SJCRH30 (cell line): ENCODE measurements at places on chromosomes 2 and 18.
A peak's percentile ranks its signal among the peaks of the same experiment; 100 is the strongest.

DNA sequence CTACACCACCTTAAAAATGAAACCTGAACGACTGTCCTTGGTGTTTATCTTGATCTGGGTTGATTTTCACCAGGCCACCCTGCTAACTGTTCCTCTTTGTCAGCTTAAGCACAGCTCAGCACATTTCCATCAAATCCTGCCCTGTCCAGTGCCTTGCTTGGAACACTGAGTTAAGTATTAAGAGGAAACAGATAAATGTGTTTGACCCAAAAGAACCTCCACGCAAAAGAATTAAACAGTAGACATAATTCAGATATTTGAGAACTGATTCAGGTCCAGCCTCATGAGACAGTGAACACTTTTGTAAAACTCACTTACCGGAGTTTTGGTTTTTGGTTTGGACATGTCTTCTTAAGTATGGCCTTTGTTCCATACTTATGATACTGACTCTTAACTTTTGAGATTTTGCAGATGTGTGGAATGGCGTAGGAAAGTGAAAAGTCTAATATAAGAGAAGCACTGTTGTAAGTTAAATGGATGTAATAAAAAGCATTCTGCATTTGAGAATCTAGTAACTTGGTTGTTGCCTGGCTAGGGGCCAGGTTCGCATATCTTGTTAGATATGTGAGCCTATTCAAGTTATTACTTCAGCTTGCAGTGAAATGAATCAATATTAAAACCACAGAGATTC lies 88.9 kb upstream of the SERPINE2 start:
- DNase-seq = no peak

GRCh38 chr2:119455066-119455718 lies 23.5 kb downstream of the TMEM37 start:
- DNase-seq = no peak

- no peak for DNase-seq
Measured at GRCh38 chr2:172297950-172298349, 129.4 kb upstream of the ITGA6 start.

DNA sequence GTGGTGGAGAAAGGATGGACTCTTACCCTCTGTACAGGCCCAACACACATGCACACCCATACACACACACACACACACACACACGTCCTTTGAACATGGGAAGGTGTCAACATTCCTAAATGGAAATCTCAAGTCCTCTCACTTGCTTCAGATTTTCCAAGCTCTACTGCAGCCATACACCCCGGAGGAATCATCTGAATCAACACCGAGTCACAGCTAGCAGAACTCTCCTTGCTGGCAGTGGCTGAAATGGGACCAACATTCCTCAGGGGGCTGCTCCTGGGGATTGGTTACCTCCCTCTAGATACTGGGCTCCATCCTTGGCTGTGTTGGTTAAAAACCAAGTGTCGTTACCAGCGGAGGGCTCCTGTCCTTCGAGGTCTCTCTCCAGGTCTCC lies 112.7 kb downstream of the BCL11A start:
- DNase-seq = no peak

- DNase-seq = peak; percentile 87
Measured at GRCh38 chr2:226649871-226650660, 149.6 kb downstream of the IRS1 start.

GRCh38 chr2:95301876-95302641 lies 4.9 kb downstream of the KCNIP3 start:
- no peak for DNase-seq

GRCh38 chr2:160493227-160494028 lies at the start of gene RBMS1:
Gene RBMS1, minus strand, starts transcription at chr2:160493807. Its CDS starts 444 bp downstream, at chr2:160493363.
- DNase-seq = peak; percentile 61

DNA sequence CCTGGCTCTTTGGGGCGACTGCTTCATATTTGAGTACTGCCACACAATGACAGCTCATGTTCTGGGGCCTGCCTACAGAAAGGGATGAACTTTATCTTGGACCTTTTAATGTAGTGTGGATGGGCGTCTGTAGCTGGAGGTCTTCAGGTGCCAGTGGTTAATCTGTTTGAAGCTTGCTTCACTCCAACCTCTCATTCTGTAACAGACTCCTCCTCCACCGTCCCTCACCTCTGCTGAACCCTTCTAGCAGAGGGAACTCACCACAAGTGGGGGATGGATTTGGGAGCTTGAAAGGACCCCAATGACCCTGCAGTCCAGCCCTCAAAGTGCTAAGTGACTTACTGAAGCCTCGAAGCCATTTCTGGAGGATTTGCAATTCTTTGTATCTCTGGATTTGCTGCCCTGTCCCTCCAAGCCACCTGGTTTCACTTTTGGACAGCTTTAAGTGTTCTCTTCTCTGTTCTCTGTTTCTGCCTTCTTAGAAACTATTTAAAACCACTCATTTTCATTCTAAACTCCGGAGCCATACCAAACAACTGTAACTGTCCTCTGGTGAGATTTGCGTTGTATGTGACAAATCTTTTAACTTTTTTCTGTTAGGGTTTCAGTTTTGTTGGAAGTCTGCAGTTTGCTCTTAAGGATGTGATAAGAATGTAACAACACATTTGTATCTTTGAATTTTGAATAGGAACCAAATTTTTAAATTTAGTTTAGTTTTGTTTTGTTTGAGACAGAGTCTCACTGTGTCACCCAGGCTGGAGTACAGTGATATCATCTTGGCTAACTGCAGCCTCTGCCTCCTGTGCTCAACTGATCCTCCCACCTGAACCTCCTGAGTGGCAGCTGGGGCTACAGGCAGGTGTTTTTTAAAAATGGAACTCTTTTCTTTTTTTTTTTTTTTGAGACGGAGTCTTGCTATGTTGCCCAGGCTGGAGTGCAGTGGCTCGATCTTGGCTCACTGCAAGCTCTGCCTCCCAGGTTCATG lies 37.0 kb upstream of the CASP8 start:
- no peak for DNase-seq

GRCh38 chr2:234146087-234146826 lies 95.8 kb downstream of the SPP2 start:
- peak; percentile 36 for DNase-seq

DNA sequence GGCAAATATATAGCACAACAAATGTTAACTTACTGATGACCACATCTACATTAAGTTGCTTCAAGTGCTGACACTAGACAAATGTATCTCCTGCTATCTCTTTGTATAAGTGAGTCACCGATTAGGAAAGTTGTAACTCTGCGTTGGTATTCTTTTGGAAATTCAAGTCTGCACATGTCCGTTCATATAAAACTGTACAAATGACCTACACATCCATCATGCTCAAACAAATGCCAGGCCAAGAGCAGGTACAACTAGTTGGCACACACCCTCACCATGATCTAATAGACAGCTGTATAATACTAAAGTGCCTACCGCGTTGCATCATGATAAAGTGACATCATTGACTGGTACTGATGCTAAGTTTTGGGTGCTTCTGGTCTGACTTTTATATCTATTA lies 141.1 kb downstream of the RBMS1 start:
- DNase-seq = no peak

DNA sequence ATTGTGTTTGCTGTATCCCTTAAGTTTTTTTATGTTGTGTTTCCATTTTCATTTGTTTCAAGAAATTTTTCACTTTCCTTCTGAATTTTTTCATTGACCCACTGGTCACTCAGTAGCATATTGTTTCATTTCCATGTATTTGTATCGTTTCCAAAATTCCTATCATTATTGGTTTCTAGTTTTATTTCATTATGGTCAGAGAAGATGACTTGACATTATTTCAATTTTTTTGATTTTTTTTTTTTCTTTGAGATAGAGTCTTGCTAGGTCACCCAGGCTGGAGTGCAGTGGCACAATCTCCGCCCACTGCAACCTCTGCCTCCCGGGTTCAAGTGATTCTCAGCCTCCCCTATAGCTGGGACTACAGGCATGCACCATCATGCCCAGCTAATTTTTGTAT lies 11.3 kb upstream of the CAB39 start:
- DNase-seq = no peak

GRCh38 chr2:238274152-238274865 lies 14.1 kb downstream of the PER2 start:
- DNase-seq = no peak

GRCh38 chr2:108324531-108325255 lies 36.0 kb downstream of the SULT1C2 start:
- no peak for DNase-seq

GRCh38 chr2:74292751-74293150 lies 50.5 kb downstream of the SLC4A5 start:
- DNase-seq = no peak

- no peak for DNase-seq
Measured at GRCh38 chr2:10499275-10499907, 51.3 kb upstream of the ODC1 start.

- no peak for DNase-seq
Measured at GRCh38 chr18:515156-515815, 14.8 kb upstream of the COLEC12 start.

DNA sequence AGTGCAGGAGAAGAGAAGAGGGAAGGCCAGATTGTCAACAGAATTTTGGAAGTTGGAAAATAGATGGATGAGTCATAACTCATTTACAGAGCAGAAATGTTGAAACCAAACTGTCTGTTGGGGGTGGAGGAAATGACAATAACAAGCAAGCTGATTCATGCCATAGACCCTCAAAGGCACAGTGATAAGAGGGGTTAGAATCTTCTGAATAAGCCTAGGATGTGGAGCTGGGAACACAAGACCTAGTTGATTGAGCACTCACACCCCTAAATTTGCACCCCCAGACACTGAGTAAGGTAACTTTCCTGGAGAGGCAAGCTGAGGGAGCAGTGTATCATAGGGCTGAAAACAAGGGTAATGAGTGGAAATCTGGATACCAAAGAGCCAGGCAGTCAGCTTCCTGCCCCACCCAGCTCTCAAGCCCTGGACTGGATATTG lies 141.4 kb downstream of the SCG2 start:
- DNase-seq = no peak

DNA sequence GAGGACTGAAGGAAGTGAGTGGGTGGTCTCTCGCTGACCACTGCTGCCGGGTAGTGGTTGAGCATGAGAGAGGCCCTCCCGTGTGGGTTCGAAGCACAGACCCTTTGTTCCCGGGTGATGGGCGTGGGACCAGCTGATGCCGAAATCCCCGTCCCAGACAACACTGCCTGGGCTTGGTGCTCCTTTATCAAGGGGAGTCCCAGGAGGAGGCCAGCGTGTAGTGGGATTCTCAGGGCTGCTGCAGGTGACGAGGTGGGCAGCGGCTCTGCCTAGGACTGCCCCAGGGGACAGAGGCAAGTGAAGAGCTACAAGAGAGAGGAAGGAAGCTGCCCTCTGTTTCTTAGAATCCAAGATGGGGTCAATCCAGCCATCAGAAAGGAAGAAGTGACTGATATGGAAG lies 251.3 kb upstream of the PXDN start:
- DNase-seq = no peak

DNA sequence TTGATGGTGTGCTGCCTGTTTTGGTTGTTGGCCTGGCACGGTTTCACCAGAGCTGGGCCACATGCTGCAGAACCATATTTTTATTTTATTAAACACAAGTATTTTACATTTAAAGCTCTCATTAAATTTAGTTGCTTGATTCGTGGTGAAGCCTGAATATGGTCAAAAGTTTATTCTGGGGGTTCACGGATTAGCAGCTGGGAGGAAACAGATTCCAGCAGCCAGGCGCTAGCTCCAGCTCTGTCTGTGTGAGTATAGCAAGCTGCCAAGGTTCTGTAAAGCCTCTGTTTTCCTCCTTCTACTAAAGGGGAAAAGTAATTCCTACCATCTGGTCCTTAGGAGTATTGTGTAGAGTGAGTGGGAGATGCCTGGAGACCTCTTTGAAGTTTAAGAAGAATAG lies 22.5 kb downstream of the GATA6 start:
- DNase-seq = no peak

GRCh38 chr2:168661863-168662256 lies 140.6 kb upstream of the NOSTRIN start:
- no peak for DNase-seq

DNA sequence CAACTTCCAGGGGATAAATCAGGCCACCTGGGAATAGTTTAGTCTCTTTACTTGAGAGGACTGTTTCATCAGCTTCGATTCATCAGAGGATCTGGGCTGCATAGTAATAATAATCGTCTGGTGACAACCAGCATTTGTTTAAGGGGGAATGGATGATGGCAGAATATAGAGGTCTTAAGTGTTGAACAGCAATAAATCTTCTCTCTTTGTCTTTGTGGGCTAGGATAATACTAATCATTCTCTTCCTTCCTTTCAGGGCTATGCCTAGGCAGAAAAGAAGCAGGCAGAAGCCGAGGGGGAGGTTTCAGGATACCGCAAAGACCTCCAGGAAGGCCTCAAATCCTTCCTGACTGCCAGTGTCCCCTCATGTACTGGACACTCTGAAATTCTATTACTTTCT lies 150.4 kb upstream of the GAREM1 start:
- no peak for DNase-seq

- no peak for DNase-seq
Measured at GRCh38 chr18:9100796-9101195, 1.7 kb upstream of the NDUFV2 start.

- DNase-seq = no peak
Measured at GRCh38 chr2:68404164-68404563, 39.1 kb downstream of the PLEK start.

DNA sequence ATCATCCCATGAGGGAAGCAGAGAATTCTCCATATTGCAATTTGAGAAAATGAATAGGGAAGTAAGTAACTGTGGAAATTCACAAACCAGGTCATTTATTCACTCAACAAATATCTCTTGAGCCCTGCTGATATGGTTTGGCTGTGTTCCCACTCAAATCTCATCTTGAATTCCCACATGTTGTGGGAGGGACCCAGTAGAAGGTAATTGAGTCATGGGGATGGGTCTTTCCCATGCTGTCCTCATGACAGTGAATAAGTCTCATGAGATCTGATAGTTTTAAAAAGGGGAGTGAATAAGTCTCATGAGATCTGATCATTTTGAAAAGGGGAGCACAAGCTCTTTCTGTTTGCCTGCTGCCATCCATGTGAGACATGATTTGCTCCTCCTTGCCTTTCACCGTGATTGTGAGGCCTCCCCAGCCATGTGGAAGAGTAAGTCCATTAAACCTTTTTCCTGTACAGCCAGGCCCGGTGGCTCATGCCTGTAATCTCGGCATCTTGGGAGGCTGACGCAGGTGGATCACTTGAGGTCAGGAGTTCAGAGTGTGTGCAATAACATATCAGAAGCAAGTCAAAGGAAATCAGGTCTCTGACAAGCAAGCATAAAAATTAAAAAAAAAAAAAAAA lies 193.2 kb downstream of the NDUFA10 start:
- DNase-seq = no peak

DNA sequence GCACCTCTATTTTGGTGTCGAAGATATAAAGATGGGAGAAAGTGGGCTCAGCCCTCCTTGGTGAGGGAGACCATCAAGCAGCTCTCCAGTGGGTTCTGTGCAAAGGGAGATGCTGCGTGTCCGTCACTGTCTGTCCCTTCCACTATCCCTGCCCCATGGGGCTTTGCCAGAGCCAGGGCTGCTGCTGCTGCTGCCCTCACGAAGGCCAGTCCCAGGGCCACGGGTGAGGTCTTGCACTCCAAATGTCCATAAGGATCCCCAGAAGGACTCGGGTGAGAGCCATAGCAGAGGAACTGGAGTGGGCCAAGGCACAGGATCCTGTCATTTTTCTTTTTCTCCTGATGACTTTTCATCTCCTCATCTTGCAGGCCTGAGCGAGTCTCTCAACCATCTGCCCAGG lies 3.7 kb upstream of the DIPK1C start:
- no peak for DNase-seq

GRCh38 chr2:85266146-85267041 lies 61.4 kb downstream of the TGOLN2 start:
- peak; percentile 87 for DNase-seq

- no peak for DNase-seq
Measured at GRCh38 chr2:237126519-237127174, 41.0 kb downstream of the COPS8 start.

- DNase-seq = peak; percentile 78
Measured at GRCh38 chr2:28452534-28453081, 43.3 kb upstream of the PLB1 start.

GRCh38 chr2:12737738-12738485 lies 21.2 kb downstream of the TRIB2 start:
- no peak for DNase-seq
